Left renal pelvis (tissue), 4 donors: ENCODE measurements at places on chromosomes 6 and 20.
A peak's percentile ranks its signal among the peaks of the same experiment; 100 is the strongest.

- no peak for DNase-seq
These were observed 147.9 kb downstream of the SOX4 start for GRCh38 chr6:21741221-21742109.

- no peak for DNase-seq
These were observed 25.1 kb downstream of the HCK start for GRCh38 chr20:32077190-32077589.

DNA sequence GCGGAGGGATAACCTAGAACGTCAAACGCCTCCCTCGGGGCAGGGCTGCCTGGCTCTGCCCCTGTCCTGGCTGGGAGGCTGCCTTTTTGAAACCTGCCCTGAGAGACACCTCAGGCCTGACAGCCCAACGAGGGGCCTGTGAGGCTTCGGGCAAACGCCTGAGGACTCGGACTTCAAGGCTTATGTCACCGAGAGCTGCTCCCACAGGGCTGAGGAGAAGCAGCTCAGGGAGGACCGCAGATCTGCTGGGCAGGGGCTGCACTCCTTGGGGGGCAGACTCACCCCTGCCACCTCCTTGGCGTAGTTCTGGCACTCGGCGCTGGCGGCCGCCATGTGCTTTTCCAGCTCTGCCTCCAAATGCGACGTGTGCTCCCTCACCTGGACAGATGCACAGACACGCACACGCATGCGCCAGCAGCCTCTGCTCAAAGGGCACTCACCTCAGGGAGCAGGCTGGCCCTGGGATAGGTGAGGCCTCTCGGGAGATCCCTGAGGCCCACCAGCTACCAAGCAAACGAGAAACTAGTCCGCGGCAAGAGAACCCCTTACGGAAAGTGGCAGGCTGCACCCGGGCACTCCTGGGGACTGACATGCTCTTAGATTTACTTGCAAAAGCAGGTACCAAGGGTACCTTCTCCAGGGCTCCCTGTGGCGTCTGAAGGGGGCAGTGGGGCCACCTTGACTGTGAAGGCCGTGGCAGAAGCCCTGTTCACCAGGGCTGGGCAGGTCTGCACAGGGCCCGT is 49.6 kb downstream of the DSTN start:
- DNase-seq, result no peak

- no peak for DNase-seq
These were observed 16.0 kb downstream of the TCFL5 start for GRCh38 chr20:62845416-62846160.

DNA sequence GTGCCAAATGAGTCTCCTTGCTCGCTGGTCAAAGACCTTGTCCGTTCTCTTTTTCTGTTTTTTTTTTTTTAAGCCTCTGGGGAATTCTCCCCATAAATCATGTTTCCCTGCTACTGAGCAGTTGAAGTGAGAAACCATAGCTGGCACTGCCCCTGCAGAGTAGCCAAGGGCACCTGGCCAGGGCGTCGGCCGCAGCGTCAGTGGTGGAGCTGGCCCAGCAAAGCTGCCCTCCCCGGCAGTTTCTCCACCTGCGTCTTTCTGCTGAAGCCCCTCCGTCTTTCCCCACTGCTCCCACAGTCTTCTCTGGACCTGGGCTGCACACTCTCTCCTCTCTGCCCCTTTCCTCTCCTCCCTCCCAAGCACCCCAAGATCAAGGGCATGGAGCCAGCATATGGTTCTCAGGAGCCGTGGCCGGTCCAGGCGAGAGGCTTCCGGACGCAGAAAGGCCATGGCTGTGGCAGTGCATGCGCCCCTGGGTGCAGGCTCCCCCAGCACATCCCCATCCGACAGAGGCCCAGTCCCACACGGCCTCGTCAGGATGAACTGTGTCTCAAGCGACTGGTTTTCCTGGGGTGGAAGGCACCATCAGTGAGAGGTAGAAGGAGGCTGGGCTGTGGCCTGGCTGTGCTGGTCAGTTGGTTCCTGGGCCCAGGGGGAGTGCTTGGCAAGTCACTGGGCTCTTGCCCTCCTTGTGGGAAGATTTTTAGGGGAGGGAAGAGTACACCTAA is 218.1 kb downstream of the ERMARD start:
- no peak for DNase-seq

GRCh38 chr6:125357515-125358256 is 55.9 kb upstream of the HDDC2 start:
- DNase-seq, result no peak

DNA sequence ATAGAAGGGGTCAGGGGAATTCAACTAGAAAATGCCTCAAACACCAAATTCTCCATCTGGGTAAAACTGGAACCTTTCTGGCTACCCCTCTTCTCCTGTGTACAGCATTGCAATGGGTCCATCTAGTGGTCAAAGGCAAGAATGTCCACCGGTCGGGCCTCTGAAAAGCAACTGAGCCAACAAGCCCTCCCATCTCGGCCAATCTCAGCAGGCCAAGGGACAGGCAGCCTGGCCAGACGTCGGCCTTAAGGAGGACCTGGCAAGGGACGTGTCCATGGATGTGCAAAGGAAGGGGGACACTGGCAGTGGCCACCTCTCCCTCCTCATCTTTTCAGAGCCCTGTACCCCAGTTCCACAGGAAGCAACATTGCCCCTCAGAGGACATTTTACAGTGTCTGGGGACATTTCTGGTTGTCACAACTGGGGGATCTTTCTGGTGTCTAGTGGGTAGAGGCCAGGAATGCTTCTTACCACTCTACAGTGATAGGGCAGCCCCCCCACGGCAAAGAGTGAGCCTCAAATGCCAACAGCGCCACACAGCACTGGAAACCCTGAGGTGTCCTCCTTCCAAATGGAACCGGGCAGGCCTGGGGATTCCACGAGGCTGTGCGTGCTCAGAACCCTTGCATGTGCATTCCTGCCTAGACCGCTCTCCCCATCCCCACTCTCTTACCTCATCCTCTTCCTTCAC is 99.8 kb upstream of the FOXA2 start:
- peak; percentile 50 for DNase-seq

DNA sequence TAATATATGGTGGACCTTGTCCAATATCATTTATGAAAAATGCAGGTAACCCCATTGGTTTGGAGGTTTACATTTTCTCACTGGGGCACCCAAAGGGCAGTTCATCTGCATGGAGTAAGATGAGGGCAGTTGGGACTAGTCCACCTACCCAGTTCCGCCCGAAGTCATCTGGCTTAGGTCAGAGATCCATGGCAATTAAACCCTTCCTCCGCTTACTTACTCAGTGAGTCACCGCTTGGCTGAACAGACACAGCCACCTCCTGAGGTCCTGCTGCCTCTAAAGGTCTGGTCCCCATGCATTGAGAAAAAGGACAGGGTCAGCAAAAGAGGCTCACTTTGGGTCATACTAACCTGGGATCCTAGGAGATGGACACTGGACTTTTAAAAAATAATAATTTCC is 102.9 kb upstream of the PRL start:
- no peak for DNase-seq

- no peak for DNase-seq
These were observed 16.0 kb downstream of the MARCKS start for GRCh38 chr6:113873043-113873667.

- no peak for DNase-seq
These were observed 102.9 kb downstream of the SLX4IP start for GRCh38 chr20:10537850-10538480.

GRCh38 chr20:56809668-56810067 is 180.6 kb downstream of the TFAP2C start:
- DNase-seq, result no peak
